ENCODE measurements at places on chromosomes 12 and 14.

- no peak for DNase-seq
Measured at GRCh38 chr14:85764822-85765221, 234.9 kb downstream of the FLRT2 start.

- no peak for DNase-seq
Measured at GRCh38 chr12:121568518-121568917, 12.3 kb downstream of the KDM2B start.

DNA sequence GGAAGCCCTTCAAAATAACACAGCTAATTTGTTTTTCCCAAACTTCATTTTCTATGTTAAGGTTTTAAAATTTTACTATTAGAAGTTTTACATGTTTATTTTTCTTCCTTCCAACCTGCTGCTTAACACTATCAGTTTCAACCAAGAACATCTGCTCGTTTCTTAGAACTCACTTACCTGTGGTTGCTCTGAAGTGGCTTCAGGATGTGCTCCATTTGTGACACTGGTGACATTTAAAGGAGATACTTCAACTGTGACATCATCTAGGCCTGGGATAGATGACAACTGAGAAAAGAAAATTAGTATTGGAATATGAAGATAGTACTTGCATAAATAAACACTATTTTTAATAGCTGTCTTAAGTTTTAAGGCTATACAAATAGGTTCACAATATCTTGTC, 17.9 kb downstream of the WASHC3 start:
- DNase-seq = no peak

DNA sequence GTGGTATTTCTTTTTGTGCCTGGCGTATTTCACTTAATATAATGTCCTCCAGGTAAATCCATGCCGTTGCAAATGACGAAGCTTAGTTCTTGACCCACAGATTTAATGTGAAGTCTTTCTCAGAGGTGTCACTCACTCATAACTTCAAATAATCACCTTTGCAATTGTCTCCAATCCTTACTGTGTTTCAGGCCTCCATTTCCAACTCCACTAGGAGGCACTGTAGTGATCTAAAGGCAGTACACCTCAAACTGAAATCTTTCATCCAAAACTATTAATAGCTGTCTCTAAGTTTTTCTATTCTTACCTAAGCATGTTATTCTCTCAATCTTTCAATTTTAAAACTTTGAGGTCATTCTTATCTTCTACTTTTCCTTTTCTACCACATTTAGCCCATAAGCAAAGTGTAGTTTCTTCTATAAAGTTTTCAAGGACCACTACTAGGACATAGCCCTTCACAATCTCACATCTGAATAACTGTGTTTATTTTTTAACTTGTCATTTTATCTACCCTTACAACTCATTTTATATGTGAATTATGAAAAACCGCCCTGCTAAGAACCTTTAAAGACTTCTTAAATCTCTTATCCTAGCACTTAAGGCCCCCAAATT, 25.5 kb upstream of the FBXO34 start:
- DNase-seq = no peak

DNA sequence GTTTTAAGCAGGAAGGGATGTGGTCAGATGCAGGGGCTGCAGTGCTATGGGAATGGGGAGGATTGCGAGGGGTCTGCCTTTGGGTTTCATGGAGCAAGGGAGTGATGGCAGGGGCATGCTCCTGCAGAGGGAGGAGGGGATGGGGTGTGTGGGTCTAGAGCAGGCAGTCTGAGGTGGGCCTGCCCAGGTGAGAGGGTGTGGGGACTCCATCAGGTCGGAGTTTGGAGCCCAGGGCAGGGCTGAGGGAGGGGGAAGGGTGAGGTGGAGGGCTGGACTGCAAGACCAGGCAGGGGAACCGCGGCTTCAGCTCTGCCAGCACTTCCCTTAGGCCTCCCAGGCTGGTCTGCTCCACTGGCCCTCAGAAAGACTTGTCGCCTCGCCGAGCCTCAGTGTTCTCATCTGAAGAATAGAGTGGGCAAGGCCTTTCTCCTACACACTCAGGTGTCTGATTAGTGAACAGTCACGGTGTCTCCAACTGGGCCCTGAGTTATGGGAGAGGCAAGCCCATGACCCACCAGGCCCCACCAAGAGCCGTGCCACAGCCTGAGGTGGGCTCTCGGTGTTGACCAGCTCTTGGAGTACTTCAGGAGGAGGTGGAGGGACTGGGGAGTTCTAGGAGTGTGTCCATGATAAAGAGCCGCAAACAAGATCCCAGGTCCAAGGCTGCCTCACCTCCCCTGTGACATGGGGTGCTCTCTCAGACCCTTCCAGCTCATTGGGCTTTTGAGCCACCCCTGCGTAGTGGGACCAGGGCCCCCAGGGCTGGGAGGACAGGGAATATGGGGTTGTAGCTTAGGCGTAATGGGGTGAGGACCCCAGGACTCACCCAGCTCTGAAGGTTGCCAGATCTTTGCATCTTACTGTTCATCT, 20.1 kb upstream of the KRT80 start:
- DNase-seq = no peak

- no peak for DNase-seq
Measured at GRCh38 chr12:57215668-57216013, 953 bp upstream of the NXPH4 start.

GRCh38 chr14:24196071-24197055, 1.1 kb upstream of the TM9SF1 start:
- no peak for DNase-seq

GRCh38 chr14:23121361-23121771, 2.3 kb upstream of the CEBPE start:
- DNase-seq = no peak

- no peak for DNase-seq
Measured at GRCh38 chr14:69819607-69820006, 22.6 kb upstream of the SLC10A1 start.

DNA sequence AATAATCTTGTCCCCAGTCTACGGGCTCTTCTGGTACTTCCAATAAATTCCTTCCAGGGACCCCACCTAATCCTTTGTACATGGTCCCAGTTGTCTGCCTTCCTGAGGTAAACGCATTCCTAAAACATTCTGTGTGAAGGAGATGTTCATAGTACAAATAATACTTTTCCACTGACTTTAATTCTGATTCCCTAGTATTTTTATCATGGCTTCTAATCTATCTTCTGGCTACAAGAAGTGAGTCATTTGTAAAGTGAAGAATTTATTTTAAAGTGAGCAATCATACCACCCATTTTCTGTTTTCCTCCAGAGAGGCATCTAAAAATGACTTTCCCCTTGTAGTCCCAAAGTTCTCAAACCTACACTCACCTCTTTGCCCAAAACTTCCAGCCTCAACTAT, 65.9 kb upstream of the NUDT4 start:
- no peak for DNase-seq

GRCh38 chr12:85523197-85523596, 243.2 kb downstream of the ALX1 start:
- no peak for DNase-seq

DNA sequence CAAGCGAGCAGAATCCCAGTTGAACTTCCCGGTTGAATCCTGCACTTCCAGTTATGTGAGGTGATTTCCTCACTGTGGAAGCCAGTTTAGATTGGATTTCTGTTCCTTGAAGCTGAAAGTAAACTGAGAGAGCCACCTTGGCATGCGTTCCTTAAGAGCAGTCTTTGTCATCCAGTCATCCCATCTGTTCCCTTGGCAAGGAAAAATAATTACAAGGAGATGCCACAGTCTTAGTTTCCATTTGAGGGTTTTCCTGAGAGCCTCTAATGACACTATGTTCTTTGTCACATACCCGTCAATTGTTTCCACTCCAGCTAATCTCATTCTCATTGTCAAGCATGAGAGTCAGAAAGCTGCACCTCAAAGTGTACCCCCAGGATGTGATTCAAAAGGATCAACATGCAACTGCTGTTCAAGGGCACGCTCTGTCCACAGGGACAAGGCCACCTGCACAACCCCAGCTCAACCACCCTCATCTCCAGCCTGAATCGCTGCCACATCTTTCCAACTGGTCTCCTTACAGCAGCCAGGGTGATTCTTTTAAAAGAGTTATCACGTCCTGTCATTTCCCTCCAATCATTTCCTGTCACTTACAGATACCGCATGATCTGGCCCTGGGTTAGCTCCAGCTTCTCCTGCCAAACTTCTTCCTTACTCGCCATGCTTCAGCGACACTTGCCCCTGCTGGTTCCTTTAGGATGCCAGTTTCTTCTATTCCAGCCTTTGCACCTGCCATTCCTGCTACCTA, 18.0 kb upstream of the TCP11L2 start:
- no peak for DNase-seq

DNA sequence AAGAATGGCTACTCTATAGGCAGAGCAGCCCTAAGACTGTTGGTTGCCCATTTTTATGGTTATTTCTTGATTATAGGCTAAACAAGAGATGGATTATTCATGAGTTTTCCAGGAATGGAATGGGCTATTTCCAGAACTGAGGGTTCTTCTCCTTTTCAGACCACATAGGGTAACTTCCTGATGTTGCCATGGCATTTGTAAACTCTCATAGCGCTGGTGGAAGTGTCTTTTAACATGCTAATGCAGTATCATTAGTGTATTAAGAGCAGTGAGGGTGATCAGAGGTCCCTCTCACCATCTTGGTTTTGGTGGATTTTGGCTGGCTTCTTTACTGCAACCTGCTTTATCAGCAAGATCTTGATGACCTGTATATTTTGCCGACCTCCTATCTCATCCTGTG, 904.6 kb upstream of the FBXO33 start:
- DNase-seq = no peak

DNA sequence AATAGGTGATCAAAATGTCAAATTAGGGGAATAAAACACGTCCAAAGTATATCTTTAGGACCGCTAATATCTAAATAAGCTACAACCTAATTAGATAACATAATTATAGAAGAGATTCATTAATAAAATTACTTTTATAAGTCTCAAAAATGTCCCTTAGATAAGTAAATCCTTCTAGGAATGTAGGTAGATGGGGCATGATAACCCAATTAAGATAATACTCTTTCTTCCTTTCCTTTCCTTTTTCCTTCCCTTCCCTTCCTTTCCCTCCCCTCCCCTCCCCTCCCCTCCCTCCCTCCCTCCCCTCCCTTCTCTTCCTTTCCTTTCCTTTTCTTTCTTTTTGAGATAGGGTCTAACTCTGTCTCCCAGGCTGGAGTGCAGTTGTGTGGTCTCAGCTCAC, 11.0 kb upstream of the SLC2A3 start:
- no peak for DNase-seq
